ENCODE measurements at places on chromosomes 11 and 22. TPM values are rescaled to one million over a fixed set of nuclear protein-coding genes. Genes with fewer than 3 reads are reported as not detected.

Gene SLC22A12
- total RNA-seq, result not detected

Gene VWA5A
- 2.9 TPM for total RNA-seq

Gene SLC25A18
- not detected for total RNA-seq

Gene CARD18
- total RNA-seq, result not detected

Gene OR51I1
- not detected for total RNA-seq

Gene GLB1L2
- total RNA-seq, result 0.32 TPM

Gene LIF
- 200 TPM for total RNA-seq

Gene SLC22A8
- total RNA-seq, result not detected

Gene TNNT3
- total RNA-seq, result not detected

Gene SYT9
- total RNA-seq, result 0.05 TPM

Gene PHOX2A
- not detected for total RNA-seq

All from smooth muscle cell of the umbilical artery (primary cell).